ENCODE measurements at places on chromosomes 2 and 18.

DNA sequence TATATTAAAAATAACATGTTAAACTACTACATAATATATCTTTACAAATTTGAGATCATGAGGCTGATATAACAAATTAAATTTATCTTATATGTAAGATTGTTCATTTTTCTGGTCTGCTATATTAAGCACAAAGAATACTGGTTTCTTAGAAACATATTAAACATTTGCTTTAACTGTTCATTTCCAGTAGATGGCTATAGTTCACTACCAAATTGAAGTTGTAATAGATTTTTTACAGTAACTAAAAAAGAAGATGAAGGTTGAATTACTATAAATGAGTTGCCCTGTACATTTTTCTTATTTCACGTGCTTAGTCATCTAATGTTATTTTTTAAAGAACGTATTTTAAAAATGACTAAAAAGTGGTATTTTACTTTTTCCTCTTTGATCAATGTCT, 57.0 kb downstream of the ZNF407 start:
- peak; percentile 7 for DNase-seq

GRCh38 chr2:236703906-236704305, 134.3 kb downstream of the ACKR3 start:
- no peak for DNase-seq

DNA sequence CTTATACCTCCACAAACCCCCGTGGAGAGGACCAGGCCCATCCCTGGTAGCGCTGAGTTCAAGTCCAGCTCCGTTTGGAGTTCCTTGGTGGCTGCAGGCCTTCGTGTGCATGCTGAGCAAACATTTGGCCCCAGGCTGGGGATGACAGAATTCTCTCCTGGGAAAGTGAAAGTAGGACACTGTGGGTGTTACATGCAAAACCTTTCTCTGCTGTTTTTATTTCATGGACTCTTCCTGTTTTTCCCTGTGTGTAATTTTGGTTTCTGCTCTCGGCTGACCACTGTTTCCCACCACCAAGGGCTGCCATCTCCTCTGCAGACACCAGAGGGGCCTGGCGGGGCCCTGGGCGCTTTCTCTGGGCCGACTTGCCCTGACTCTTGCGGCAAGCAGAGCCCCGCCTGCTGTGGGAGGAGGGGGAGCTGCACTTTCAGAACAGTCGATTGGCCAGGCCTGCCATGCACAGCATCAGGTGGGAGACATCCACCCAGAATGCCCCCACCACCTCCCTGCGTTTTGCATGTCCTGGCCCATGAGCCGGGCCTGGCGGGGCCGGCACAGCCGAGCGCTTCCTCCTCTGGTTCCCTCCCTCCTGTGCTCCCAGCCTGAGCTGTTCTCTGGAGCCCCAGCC, 102.4 kb downstream of the CABLES1 start:
- DNase-seq = no peak

- DNase-seq = no peak
These were observed 251.5 kb upstream of the NXPH2 start for GRCh38 chr2:139031722-139032121.

DNA sequence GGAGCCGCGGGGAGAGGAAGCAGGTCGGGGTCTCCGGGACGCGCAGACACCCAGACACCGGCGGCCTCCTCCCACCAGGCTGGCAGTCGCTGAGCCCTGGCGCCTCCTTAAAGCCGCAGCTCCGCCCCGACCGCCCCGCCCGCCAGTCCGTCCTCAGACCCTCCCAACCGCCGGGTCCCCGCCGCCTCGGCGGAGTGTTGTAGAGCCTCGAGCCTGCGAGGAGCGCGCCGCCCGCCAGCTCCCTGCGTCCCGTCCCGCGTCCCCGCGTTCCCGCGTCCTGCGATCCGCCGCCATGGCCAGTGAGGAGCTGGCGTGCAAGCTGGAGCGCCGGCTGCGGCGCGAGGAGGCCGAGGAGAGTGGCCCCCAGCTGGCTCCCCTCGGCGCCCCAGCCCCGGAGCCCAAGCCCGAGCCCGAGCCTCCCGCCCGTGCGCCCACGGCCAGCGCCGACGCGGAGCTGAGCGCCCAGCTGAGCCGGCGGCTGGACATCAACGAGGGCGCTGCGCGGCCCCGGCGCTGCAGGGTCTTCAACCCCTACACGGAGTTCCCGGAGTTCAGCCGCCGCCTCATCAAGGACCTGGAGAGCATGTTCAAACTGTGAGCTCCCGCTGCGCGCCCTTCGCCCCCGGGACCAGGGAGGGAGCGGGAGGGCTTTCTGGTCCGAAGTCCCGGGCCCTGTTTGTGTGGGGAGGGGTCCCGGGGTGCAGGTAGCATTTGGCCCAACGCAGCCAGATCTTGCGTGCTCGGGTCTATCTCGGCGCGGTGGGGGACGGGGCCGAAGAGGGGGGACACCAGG, at the start of gene EFHD1:
EFHD1 (plus strand) TSS at position 192 of the 793 bp plus-strand sequence; CDS start at position 293, 101 bp downstream.
- DNase-seq = peak; percentile 42

GRCh38 chr2:113228991-113229716, 49.6 kb downstream of the PAX8 start:
- no peak for DNase-seq

All from A172 (cell line).